Stimulated activated CD4-positive, alpha-beta T cell treated with anti-CD3 and anti-CD28 coated beads, Interleukin-12 subunit alpha, Interleukin-12 subunit beta, amount 100 ng/mL, for 24 hours (primary cell): ENCODE measurements at places on chromosomes 4 and X.

DNA sequence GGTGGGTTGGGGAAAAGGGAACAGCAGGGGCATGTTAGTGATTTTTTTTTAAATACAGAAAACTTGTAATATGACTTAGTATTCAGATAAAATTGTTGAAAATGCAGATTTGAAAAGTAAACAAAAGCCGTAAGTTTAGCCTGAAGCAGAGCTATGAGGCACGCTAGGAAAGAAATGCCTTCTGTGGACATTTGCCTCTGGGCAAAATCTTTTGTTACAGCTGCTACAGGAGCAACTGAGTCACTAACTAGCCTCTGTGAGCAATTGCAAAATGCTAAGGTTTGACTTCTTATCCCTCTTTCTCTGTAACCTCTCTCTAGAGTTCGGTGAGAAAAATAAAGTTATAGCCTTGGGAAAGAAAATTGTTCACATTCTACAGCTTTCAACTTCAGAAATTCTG, 350.0 kb downstream of the SLC7A11 start:
- no peak for DNase-seq

DNA sequence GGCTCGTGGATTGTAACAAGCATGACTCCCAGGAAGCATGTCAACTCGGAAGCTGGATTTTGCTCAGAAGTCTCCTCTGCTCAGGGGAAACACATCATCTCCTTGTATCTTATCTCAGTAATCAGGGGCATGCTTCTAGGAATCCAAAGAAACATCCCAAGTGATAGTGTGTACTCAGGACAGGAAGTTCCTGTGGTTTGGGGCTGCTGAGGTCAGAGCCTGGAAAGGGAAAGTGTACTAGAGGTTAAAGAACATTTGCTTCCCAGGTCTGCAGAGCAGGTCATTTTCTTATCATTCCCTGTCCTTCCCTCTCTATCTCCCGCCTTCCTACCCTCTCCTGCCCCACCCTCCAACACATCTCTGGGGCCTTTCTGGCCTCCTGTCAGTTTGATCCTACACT, 38.8 kb downstream of the SLC34A2 start:
- no peak for DNase-seq

DNA sequence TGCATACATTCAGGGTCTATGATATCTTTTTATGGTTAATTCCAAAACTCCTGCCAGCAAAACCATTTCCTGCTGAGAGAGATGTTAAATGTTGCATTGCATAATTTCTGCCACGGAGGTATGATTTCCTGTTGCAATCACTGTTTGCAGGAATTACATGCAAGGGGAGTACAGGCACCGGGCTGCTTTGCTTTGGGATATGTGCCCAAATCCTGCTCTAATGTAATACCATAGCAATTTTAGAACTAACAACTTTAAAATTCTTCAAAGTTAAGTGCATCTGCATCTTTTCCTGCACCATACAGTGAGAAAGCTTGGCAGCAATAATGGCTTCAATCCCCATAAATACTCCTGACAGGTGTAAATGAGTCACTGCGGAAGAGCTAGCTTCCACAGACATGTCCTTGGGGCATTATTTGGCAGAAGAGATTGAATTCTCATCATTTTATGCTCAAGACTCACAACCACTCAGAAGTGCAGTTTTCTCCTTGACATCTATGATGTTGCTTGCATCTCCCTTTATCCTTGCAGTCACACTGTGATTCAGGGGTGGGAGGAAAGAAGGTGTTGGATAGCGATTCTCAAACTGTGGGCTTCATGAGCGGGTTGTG, 29.6 kb downstream of the TRIM2 start:
- DNase-seq: no peak

- DNase-seq: no peak
Observed at GRCh38 chr4:4397441-4397819, 10.5 kb downstream of the NSG1 start.

DNA sequence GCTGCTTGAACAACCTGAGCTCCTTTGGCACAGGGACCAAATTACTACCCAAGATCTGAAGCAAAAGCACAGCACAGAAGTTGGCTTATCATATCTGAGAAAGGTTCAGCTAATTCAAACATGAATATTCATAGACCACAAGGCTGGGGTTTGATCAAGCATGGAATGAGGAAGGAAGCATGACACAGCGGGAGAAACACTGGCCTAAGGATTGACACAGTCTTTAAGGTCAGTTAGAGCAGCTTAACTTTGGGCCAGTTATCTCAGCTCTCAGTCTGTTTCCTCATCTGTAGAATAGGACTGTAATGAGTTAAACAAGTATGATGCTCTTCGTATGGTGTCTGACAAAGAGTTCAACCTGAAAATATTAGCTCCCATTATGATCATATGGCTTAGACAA, 88.5 kb upstream of the CBR4 start:
- no peak for DNase-seq

- no peak for DNase-seq
Observed at GRCh38 chr4:147933316-147933715, 201.4 kb downstream of the ARHGAP10 start.

GRCh38 chr4:77045490-77045889, 30.3 kb downstream of the CCNI start:
- DNase-seq: no peak

- DNase-seq: no peak
Observed at GRCh38 chr4:163495900-163496299, 1.4 kb downstream of the TMA16 start.

GRCh38 chrX:49163555-49164419, 1.2 kb downstream of the MAGIX start:
- peak; percentile 43 for DNase-seq

GRCh38 chr4:40395908-40396793, 61.0 kb downstream of the CHRNA9 start:
- DNase-seq: no peak

- DNase-seq: no peak
Observed at GRCh38 chrX:129833153-129833990, 10.3 kb downstream of the ZDHHC9 start.

DNA sequence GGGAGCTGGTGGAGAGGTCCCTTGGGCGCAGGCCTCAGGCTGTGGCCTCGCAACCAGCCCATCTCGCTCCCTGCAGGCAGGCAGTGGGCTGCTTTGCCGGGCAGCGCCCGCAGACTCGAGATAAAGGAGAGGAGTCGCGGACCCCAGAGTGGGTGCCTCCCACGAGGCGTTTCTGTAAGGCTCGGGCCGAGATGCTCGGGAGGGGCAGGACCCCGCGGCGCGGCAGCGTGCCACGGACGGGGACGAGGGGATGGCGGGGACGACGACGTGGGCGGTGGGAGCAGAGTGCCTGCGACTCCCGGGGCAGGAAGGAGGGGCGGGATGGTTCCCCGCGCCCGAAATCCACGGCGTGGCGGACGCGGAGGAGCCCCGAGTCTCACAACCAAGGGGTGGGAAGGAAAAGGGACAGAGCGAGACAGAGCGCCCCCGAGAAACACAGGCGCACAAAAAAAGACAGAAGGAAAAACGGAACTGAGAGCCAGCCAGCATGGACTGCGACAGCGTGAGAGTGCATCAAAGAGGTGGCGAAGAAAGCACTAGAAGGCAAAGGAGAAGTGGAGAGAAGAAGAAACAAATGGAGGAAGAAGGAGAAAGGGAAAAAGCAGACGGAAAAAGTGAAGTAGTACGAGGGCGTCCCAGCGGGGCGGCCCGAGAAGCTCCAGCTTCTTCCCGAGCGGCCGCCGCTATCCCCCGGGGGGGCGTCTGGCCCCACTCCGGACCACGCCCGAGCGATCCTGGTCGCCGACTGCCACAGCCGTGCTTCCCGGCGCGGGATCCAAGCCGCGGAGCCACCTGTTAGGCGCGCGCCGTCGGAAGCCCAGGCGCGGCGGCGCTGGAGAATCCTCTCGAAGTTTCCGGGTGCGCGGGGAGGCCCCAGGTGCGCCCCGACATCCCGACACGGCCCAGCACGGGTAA, 1.5 kb downstream of the BEND4 start:
- DNase-seq: no peak

DNA sequence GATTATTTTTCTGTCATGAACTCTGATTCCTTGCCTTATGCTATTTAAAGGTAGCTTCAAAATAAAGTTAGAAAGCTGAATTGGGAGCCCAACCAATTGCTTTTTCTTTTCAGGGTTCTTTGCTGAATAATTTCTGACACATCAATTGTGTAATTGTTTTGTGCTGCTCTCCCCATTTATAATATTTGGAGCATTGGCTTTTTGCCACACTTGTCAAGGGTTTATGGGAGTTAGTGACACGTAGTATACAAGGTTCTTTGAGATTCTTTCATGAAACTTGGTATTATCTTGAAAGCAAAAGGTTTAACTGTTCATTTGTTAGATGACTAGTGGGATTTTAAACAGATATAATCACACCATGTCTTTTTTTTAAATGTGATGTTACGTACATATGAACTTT, 80.9 kb downstream of the POLA1 start:
- DNase-seq: no peak

DNA sequence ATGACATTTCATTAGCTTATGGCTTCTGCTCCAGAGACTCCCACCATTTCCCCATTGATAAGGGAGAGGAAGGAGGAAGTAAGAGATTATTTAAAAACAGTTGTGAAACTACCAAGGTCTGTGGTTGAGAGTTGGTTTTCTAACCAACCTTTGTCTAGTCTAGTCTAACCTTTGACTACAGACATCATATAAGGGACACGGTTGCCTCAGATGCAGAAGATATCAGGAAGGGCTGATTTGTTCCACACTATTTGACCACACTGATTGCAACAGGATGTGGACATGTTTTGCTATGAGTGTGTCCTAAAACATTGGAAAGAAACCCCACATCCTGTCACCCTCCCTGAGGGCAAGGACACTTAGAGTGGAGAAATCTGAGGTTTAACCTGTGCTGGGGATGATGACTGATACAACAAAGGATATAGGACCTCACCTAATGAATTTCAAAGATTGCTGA, 53.0 kb downstream of the COQ2 start:
- DNase-seq: no peak

DNA sequence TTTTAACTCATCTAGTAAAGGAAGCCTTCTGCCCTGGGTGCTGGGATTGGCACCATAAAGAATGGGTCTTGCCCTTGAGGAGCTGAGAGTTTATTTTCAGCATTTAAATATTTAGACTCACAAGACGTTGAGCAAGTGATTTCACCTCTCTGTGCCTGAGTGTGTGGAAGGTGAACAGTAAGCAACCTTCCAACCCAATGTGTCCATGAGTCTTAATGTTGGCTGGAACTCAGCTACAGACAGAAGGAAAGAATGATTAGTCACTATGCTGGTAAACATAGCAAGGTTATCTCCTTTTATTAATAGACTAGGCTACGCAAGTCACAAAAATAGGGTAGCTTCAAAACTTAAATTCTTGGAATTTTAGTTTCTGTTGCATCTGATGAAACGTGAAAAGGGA, 277.4 kb upstream of the GATB start:
- no peak for DNase-seq

DNA sequence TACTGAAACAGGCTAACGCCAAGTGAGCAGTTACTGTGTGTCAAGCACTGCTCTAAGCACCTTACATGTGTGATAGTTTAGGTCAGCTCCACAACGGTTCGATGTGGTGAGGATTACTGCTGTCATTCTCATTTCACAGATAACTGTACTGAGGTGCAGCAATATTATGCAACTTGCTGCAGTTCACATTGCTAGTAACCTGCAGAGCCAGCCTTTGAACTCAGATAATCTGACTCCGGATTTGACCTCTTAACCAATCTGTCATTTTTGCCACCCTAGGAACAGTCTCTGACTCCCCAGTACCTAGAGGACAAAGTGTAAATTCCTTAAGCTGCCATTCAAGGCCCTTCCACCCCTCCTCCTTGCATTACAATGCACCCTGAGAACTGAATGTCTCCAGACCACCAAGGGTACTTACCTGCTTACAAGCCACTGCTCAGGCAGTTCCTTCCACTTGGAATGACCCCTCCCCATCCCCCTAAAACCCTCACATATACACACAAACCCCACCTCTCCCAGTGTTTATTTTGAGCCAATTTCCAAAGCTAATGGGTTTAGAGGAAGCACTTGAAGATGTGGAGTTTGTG, 24.9 kb downstream of the EFNB1 start:
- DNase-seq: no peak

DNA sequence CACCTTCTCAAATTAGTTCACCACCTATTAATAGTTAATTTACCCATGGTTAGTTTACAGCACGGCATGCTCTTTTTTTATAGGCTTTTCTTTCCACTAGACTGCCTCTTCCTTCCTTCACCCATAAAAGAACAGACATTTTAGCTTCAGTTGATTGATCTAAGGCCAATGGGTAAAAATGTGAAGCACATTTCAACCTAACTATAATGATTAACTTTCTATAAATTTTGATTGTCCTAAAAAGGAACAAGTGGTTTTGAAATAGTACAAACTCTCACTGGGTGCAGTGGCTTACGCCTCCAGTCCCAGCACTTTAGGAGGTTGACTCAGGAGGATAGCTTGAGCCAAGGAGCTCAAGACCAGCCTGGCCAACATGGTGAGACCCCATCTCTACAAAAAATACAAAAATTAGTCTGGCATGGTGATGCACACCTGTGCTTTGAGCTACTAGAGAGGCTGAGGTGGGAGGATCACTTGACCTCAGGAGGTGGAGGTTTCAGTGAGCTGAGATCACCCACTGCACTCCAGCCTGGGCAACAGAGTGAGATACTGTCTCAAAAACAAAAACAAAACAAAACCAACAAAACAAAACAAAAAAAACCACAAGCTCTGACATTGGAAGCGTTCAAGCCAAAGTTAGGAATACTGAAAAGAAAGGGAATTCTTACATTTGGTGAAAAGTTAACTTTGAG, 89.9 kb upstream of the FAT1 start:
- no peak for DNase-seq

DNA sequence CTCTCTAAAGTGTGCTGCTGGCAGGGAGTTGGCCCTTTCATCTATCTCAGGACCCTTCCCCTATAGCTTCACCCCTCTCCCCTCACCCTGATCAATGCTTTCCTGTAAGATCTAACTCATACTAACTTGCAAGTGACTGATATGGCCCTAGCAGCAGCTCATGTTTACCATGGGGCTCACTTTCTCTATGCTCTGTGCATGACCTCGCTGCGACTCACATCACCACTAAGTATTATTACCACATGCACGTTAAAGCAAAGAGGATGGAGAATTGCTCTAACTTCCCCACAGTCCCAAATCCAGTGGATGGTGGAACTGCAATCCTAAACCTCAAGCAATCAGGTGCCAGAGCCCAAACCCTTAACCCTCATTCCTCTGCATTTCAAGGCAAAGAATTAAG, 626.6 kb downstream of the MID1IP1 start:
- no peak for DNase-seq

- DNase-seq: no peak
Observed at GRCh38 chrX:36957425-36958328, 50.5 kb upstream of the FAM47C start.

GRCh38 chr4:139144161-139144859, 32.7 kb downstream of the ELF2 start:
- DNase-seq: no peak

- no peak for DNase-seq
Observed at GRCh38 chr4:121784975-121785374, 16.1 kb upstream of the EXOSC9 start.

- DNase-seq: no peak
Observed at GRCh38 chrX:70262952-70263567, 3.1 kb upstream of the P2RY4 start.

GRCh38 chrX:55742649-55743048, 25.1 kb downstream of the RRAGB start:
- no peak for DNase-seq

GRCh38 chr4:8010618-8011017, 71.0 kb upstream of the AFAP1 start:
- DNase-seq: no peak

- DNase-seq: no peak
Observed at GRCh38 chrX:43405191-43405590, 250.9 kb upstream of the MAOA start.

- DNase-seq: no peak
Observed at GRCh38 chr4:38330936-38331335, 333.1 kb upstream of the KLF3 start.
